RPMI7951 (cell line): ENCODE measurements at places on chromosomes 11 and 22.

- no peak for DNase-seq
These were observed 4.7 kb upstream of the CASP5 start for GRCh38 chr11:105027678-105028077.

DNA sequence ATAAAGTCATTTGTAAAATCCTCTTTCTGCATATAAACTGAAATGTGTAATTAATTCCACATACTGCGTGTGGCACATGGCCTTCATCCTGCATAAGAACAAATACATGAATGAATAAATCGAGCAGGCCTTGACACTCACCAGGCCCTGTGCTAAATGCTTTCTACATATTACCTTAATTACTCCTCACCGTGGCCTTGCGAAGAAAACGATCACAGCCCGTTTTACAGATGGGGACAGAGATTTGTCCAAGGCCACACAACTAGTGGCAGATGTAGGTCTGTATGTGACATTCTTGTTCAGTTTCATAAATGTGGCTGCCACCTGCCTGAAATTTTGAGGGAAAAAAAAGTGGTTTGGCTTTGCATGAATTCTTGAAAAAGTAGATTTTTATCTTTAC lies 5.8 kb upstream of the CCND1 start:
- no peak for DNase-seq

DNA sequence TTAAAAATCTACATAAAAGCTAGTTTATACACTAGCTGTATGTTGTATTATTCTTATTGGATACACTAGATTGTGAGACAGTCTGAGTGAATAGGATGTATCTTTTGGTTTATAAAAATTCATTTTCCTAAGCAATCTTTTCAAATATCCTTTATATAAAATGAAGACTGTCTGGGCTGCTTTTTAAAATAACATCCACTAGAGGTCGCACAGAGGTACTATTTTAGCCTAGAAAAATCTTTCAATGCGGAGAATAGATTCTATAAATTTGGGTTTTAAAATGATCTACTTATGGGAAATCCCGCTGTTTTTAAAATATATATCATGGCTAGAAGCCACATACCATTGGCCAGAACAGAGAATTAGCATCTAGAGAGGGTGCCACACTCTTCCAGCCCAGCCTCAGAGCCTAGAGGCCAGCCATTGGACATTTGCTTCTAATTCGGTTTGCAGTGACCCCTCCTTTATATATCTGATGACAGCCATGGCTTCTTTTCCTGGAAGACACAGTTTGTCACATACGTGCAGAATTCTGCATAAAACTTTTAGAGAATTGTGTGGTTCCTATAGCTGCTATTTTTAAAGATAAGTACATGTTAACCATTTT lies 7.3 kb downstream of the C11orf97 start:
- DNase-seq: peak; percentile 33

DNA sequence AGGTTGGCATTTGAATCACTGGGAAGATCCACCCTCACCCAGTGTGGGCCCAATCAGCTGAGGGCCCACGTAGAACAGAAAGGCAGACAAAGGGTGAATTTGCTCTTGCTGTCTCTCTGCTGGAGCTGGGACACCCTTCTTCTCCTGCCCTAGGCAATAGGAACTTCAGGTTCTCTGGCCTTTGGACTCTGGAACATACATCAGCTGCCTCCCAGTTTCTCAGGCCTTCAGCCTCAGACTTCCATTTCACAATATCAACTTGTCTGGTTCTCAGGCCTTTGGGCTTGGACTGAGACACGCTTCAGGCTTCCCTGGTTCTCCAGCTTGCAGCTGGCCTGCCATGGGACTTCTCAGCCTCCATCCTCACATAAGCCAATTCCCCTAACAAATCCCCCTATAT lies 14.7 kb upstream of the ASRGL1 start:
- no peak for DNase-seq

DNA sequence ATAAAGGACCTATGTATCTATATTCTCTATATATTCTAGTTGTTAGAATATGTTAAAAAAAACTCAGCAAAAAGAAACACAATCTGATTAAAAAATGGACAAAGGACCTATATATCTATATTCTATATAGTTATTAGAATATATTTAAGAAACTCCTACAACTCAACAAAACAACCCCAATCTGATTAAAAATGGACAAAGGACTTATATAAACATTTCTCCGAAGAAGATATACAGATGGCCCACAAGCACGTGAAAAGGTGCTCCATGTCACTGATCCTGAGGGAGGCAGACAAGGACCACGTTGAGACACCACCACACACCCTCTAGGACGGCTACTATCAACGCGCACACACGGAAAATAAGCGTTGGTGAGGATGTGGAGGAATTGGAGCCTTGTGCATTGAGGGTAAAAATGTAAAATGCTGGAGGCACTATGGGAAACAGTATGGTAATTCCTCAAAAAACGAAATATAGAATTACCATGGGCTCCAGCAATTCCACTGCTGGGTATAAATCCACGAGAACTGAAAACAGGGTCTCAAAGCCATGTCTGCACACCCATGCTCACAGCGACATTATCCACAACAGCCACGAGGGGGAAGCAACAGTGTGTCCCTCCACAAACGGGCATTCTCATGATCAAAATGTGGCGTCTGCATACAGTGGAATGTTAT lies 22.7 kb downstream of the YPEL1 start:
- peak; percentile 75 for DNase-seq

- DNase-seq: no peak
These were observed 25.0 kb upstream of the JAM3 start for GRCh38 chr11:134043821-134044420.

- DNase-seq: no peak
These were observed 10.2 kb downstream of the PHF5A start for GRCh38 chr22:41458161-41458728.

- DNase-seq: no peak
These were observed 14.8 kb upstream of the RAC2 start for GRCh38 chr22:37258753-37259401.

- no peak for DNase-seq
These were observed 81.4 kb downstream of the SNX19 start for GRCh38 chr11:130834886-130835285.

GRCh38 chr11:8693010-8693551 lies 10.5 kb downstream of the RPL27A start:
- DNase-seq: peak; percentile 53

DNA sequence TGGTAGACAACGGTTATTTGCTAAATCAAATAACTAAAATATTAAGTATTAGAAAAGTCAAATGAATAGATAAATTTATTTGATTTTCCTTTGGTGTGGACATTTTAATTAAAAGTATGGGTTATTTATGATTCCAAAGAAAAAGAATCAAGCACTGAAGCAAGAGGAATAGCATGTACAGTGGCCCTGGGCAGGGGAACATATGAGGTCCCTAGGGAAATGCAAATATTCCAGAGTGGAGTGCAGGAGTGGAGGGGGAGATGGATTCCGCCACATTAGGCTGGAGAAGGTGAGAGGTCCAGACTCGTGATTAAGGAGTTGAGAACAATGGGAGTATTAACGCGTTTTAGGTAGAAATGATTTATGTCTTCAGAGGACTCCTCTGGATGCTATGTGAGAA lies 30.0 kb downstream of the RASSF10 start:
- DNase-seq: no peak

DNA sequence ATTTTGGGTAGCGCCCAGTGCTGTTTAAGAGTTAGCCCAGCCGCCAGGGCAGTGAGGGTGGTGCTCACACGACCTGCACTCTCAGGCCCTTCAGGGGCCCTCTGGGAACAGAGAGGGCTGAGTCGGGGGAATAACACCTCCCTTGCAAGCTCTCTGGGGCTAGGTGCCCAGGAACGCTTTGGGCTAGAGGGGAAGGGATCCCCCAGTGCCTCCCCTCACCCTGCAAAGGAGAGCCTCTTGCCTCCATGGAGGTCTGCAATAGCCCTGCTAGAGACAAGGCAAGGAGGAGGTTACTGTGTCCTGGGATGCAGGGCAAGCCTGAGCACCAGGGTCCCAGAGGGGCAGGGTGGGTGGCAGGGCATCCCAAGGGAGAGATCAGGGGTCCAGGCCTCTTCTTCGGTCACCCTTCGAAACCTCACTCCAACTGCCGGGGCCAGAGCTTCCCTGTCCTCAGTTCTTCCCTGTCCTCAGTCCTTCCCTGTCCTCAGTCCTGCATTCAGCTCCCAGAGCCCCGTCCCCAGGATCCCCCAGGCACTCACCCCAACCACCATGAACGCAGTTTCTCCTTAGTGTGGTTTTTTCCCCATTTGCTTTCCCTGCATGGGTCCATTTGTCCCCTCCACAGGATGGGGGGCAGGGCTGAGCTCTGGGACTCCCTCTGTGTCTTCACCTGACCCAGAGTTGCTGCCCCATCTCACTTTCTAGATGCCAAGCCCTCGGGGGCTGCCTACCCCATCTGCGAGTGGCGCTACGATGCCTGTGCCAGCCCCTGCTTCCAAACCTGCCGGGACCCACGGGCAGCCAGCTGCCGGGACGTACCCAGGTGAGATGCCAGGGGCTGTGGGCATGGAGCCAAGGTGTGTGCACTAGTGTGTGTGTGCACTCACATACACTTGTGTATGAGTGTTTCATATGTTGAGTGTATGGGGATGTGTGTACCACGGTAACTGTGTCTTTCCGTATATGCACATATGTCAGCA lies 60.8 kb downstream of the OTOG start:
- DNase-seq: no peak
